Stimulated activated CD4-positive, alpha-beta T cell treated with anti-CD3 and anti-CD28 coated beads, TNF-alpha, amount 100 ng/mL, for 4 hours (primary cell): ENCODE measurements at places on chromosomes 4 and X.

DNA sequence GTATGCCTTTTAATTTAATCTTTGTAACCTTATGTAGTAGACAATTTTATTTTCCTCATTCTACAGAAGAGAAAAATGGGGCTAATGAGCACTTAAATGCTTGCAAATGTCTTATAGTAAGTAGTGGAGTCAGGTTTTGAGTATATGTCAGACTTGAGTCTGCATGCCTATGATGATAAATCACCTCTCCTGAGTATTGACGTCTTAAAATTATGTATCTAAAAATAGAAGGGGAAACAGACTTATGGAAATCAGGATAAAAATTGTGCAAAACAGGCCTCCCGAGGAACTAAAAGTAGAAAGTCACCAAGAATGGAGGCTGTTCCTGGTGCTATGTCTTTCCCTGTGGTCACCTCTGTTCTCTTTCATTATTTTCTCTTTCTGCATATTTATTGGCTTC lies 92.7 kb downstream of the STIM2 start:
- no peak for DNase-seq

GRCh38 chr4:47624031-47624441 lies 139.0 kb downstream of the ATP10D start:
- no peak for DNase-seq

- DNase-seq, result no peak
These were observed 985 bp upstream of the CXCL11 start for GRCh38 chr4:76036855-76037254.

- no peak for DNase-seq
These were observed 50.3 kb downstream of the AGA start for GRCh38 chr4:177391953-177392352.
